ENCODE measurements at places on chromosomes 12 and 14.

DNA sequence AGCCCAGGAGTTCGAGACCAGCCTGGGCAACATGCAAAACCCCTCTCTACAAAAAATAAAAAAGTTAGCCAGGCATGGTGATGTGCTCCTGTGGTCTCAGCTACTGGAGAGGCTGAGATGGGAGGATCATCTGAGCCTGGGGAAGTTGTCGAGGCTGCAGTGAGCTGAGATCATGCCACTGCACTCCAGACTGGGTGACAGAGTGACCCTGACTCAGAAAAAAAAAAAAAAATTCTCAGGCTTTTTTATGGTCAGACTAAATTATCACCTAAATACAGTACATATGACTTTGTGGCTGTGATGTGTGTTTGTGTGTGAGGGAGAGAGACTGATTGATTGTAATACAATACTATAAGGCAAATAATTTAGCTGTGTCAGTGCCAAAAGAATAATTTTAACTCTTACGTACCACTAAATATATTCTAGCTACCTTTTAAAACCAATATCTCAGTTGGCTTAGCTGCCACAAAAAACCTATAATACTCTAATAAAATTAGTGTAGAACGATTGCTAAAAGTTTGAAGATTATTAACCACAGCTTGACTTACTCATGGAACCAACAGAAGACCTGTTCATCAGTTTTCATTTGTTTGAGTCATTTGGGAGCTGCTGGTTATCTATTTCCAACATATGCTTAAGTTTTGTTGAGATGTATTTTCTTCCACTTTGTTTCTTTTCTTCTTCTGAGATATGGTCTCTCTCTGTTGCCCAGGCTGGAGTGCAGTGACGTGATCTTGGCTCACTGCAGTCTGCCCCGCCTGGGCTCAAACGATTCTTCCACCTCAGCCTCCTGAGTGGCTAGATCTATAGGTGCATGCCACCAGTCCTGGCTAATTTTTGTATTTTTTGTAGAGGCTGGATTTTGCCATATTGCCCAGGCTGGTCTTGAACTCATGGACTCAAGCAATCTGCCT is 58.0 kb downstream of the DIP2B start:
- no peak for DNase-seq

- no peak for DNase-seq
Measured at GRCh38 chr14:59827401-59827800, 43.2 kb downstream of the RTN1 start.

- DNase-seq = no peak
Measured at GRCh38 chr12:24814379-24815113, 134.4 kb downstream of the BCAT1 start.

DNA sequence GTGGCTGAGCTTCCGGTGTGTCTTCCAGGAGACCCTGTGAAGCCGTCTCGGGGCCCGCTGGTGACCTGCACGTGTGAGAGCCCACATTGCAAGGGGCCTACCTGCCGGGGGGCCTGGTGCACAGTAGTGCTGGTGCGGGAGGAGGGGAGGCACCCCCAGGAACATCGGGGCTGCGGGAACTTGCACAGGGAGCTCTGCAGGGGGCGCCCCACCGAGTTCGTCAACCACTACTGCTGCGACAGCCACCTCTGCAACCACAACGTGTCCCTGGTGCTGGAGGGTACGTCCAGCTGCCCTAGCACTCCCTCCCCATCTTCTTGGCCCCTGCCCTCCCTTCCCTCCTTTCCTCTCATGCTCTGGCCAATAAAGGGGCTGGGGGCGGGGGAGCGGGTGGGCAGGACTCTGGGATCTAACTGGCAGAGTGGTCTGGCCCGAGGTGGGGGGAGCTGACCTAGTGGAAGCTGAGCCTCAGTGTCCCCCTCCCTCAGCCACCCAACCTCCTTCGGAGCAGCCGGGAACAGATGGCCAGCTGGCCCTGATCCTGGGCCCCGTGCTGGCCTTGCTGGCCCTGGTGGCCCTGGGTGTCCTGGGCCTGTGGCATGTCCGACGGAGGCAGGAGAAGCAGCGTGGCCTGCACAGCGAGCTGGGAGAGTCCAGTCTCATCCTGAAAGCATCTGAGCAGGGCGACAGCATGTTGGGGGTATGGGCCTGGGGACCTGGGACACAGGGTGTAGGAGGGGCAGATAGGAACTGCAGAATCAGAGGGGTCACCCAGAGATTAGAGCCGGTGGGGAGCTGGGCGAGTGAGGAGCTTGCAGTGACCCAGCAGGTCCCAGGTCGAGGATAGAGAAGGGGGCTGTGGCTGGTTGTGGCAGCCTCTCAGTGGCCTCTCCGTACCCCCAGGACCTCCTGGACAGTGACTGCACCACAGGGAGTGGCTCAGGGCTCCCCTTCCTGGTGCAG is 6.0 kb downstream of the ACVRL1 start:
- no peak for DNase-seq

DNA sequence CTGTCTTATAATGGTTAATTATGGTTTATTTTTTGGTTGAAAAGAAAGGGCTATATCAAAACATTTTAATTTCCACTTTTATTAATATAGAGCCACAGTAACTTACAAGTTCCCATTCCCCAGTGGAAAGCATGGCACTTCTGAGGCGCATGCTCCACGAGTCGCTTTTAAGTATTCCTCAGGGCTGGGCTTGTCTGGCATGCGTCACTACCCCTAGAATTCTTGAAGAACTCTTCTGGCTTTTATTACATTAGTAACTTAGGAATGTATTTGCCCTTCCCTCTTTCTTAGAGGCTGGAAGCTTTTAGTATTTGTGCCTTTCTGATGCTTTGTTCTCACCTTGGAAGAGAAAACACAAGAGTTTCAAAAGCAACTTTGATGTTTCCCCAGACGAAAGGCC is 81.1 kb downstream of the ESR2 start:
- DNase-seq = peak; percentile 25

DNA sequence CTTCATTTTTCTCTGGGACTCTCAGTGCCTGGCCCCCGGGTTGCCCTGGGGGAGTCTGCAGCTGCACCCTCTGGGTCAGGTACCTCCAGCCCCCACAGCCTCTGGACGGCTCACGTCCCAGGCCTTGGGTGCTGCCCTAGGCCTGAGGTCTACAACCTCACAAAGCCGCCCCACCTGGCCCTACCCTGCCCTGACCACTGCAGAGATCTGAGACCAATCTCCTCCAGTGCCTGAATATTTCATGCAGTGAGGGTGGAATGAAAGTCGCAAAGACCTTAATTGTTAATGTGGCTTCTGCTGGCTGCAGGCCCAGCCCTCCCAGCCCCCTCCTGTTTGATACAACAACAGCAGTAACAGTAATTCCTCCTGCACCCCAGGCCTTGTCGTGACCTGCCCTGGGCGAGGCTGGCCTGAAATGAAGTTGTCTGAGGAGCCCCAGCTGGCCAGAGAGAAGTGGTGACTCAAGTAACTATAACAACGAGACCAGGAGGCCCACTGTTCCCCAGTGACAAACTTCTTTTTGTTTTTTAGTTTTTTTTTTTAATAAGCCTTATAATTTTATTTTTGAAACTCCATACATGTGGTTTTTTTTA is 8.8 kb upstream of the CCDC85C start:
- peak; percentile 43 for DNase-seq

GRCh38 chr12:123271001-123271668 is 521 bp downstream of the CDK2AP1 start:
- peak; percentile 60 for DNase-seq

DNA sequence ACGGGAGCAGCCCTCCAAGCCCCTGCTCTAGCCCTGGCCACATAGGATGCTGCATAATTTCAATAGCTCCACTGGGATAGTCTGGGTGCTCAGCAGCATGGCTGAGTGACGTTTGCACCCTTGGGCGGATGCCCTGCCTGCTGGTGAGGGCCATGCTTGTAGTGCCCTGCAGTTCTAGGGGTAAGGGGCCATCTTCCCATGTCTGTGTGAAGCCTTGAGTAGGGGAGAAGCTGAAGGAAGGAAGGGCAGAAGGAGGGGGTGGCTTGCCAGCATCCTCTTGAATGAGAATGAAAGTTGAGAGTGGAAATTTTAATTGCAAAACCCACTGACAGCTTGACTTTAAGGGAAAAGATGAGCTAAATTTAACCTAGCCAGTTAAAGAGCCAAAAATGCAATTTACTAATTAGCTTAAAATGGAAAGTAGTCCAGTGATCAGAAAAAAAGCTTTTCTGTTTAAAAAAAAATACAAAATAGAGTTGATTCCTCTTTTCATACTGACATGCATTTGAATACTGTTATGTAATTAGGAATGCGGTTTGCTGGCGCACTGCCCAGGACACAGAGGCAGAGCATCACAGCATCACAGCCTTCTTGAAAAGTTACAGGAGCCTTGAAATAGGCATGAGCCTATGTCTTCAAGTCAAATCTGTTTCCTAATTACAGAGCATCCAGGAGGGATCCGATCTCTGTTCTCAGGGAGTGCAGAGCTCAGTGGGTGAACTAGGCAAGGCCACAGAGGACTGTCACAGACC is 18.5 kb upstream of the EML1 start:
- DNase-seq = peak; percentile 70

GRCh38 chr12:124520265-124520701 is 47.1 kb downstream of the NCOR2 start:
- peak; percentile 54 for DNase-seq

DNA sequence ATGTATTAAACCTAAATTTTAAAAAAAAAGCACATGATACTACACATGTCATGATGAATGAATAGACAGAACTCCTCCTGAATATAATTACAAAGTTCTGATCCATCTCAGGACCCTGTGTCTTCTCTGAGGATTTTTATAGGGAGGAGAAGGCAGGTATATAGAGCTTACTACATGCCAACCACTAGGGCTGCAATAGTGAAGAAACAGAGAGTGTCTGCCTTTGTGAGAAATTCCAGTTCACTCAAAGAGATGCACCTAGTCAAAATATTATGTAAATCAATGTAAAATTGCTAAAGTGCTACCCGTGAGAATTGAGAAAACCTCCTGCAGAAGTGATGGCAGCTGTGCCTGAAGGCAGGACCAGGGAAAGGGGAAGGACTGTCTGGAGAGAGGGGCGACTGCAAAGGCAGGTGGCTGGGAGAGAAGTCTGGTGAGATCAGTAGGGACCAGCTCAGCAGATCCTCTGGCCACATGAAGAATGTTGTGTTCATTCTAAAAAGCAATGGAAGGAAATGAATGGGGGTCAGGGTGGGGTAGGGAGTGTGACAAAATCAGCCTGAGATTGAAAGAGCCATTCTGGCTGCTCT is 15.1 kb downstream of the ABHD4 start:
- DNase-seq = peak; percentile 59

- no peak for DNase-seq
Measured at GRCh38 chr12:104741497-104742367, 216.4 kb downstream of the SLC41A2 start.

DNA sequence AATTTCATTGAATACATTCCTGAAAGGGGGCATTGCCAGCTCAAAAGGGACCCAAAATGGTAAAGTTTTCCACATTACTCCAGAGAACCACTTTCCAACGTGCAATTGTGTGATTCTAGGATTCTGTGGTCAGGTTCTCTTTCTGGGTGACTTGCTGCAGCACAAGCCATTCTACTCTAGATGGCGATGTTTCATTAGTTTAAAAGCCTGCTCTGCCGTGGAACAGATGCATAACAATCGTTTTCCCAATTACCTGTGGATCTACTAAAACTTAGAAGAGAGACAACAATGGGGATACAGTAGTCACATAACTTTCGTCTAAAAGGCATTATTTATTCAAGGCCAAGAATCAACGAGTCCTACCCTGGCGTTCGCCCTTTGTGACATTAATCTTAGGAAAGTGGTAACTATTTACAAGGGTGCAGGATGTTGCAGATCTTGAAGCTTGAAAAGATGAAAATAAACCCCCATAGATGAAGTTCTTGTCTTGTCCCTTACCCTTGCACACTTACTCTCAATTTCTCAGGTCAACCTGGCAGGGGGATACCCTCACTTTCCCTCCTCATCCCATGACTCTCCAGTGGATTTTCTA is 400.9 kb downstream of the SNAPC1 start:
- peak; percentile 47 for DNase-seq

- DNase-seq = peak; percentile 94
Measured at GRCh38 chr12:62711631-62712241, 223.2 kb downstream of the PPM1H start.

- peak; percentile 77 for DNase-seq
Measured at GRCh38 chr12:106058256-106059182, 80.2 kb downstream of the NUAK1 start.

- no peak for DNase-seq
Measured at GRCh38 chr14:34122650-34123049, 171.8 kb upstream of the EGLN3 start.

DNA sequence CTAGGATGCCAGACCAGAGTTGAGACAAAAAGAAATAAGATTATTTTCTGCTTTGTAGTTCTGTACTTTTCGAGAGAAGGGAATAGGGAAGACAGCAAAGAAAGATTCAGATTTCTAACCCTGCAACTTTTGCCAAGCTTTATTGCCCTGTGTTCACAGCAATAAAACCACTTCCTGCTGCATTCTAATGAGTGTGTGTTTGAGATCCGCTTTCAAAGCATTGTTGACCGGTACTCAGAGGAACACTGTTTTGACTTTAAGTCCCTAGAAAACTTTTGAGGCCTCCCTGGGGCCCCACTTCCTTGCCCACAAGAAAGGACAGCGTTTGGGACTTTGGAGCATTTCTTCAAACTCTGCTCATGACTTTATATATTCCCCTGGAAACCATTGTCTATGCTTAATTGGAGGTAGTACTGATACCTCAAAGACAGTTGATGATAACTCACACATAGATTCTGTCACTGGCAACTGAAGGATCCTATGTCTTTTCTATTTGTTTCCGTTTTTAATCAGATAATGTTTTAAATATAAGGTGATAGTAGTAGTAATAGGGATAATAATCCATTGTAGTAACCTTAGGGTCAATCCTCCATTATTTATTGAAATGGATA is 1.3 kb downstream of the RNASE6 start:
- DNase-seq = no peak

DNA sequence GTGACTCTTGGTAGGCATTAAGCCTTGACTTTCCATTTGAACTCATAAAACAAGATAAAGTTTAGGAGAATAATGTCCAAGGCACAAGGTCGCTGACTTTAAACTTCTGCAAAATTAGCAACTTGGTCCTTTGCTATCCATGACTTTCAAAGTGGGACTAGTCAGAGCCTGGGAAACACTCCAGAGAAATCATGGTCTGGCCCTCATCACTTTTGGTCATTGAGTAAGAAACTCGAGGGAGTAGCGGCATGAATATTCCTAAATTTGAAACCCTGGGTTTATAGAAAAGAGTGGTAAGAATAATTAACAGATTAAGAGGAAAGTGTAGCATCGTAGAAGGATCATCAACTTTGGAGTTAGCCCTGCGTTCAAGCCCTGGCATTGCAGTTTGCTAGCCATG is 16.9 kb upstream of the APPL2 start:
- no peak for DNase-seq

DNA sequence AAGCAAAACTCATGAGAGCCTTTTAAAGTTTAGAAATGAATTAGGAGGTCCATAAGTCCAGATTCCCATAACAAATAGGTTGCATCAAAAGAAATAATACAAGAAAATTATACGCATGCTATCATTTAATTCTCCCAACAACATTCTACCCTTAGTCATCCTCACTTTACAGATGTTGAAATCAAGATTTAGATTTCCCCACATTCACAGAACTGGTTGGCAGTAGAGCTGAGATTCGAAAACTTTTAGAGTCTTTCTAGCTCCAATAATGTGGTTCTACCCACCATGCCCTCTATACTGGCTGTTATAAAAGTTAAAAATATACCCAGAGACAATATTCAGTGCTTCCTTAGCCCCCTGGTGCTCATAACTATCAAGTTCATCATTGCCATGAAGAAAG is 56.6 kb upstream of the METAP2 start:
- no peak for DNase-seq

All from fibroblast of upper back skin (primary cell).